Dermis microvascular lymphatic vessel endothelial cell (primary cell): ENCODE measurements at places on chromosomes 2 and 18. TPM values are rescaled to one million over a fixed set of nuclear protein-coding genes. Genes with fewer than 3 reads are reported as not detected.

Gene SKA1
- 2.9 and 10.3 TPM in 2 replicates for total RNA-seq

Gene LIPG
- total RNA-seq: 1.3 and 4.2 TPM in 2 replicates

Gene TYMS
- 27.6 and 33.8 TPM in 2 replicates for total RNA-seq

Gene UGT1A6
- not detected in 2 replicates for total RNA-seq

Gene LRRTM4
- total RNA-seq: not detected in 2 replicates

Gene C1QL2
- total RNA-seq: not detected in 2 replicates

Gene PELI1
- 54.9 and 69.9 TPM in 2 replicates for total RNA-seq

Gene ERMN
- total RNA-seq: not detected in 2 replicates

Gene CPLX4
- not detected in 2 replicates for total RNA-seq

Gene POMC
- 0.13 and 0.63 TPM in 2 replicates for total RNA-seq

Gene QPCT
- total RNA-seq: 3.9 and 4.2 TPM in 2 replicates

Gene SP110
- 1.8 and 2.1 TPM in 2 replicates for total RNA-seq

Gene IL1F10
- not detected in 2 replicates for total RNA-seq

Gene INHA
- under 0.01 TPM in 1 of 2 replicates, not detected in the other for total RNA-seq

Gene DDX18
- total RNA-seq: 39.7 and 40.5 TPM in 2 replicates

Gene CPO
- not detected in 2 replicates for total RNA-seq

Gene ANKRD62
- total RNA-seq: not detected in 2 replicates

Gene D2HGDH
- 10.9 and 15.0 TPM in 2 replicates for total RNA-seq
